ENCODE measurements at places on chromosomes 3 and 15. TPM values are rescaled to one million over a fixed set of nuclear protein-coding genes. Genes with fewer than 3 reads are reported as not detected.

DNA sequence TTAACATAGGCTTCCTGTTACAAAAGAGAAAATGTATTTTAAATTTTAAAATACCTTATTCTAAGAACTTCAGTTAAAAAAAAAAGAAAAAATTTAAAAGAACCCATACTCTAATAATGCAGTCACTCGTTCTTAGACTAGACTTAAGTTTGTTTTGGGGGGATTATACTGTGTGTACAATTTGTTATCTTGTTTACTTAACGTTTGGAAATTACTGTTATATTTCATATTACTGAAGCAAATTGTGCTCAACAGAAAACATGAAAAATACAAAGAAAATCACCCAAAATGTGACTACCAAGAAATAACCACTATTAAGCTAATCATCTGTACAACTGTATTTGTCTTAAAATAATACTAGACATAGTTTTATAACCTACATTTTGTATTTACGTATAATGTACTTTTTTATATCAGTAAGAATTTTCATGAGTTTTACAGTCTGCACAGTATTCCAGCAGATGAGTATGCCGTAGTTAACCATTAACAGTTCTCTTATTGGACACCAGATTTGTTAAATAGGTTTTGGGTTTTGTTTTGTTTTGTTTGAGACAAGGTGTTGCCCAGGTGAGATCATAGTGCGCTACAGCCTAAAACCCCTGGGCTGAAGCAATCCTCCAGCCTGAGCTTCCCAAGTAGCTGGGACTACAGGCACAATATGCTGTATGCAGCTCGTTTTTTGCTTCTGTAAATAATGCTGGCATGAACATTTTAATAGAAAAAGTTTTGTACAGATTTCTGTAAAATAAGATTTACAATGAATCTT is 88.8 kb upstream of the CHD2 start:
- DNase-seq = no peak

MME gene
- polyA plus RNA-seq = 7.7 TPM

DNA sequence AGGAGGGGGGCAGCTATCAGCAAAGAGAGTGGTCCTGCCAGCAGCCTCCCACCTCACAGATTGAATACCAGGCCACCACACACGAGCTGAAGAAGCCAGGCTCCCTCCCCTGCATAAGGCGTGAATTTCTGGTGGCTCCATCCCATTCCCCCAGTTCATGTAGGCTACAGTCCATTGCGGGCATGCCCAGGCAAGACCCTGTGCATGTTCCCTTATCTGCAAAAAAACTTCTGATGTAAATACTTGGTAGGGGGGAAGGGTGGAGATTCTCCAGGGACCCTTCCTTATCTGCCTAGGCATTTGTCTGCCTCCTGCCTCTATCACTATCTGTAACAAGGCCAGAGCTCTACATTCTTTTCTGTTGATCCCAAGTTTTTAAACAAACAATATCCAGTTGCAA is 27.6 kb upstream of the UBP1 start:
- no peak for DNase-seq

TMEM207 gene
- not detected for polyA plus RNA-seq

IL5RA gene
- 0.13 TPM for polyA plus RNA-seq

PLA2G4B gene
- 8.1 TPM for polyA plus RNA-seq

SPATA12 gene
- 0.09 TPM for polyA plus RNA-seq

GRCh38 chr3:99720985-99721632 is 82.7 kb downstream of the COL8A1 start:
- no peak for DNase-seq

GRCh38 chr3:152938974-152939636 is 104.2 kb downstream of the P2RY1 start:
- DNase-seq = no peak

PRSS50 gene
- polyA plus RNA-seq = 0.10 TPM
